ENCODE measurements at places on chromosomes 4 and X.

GRCh38 chrX:16978193-16978984, 31.9 kb downstream of the REPS2 start:
- DNase-seq = no peak

DNA sequence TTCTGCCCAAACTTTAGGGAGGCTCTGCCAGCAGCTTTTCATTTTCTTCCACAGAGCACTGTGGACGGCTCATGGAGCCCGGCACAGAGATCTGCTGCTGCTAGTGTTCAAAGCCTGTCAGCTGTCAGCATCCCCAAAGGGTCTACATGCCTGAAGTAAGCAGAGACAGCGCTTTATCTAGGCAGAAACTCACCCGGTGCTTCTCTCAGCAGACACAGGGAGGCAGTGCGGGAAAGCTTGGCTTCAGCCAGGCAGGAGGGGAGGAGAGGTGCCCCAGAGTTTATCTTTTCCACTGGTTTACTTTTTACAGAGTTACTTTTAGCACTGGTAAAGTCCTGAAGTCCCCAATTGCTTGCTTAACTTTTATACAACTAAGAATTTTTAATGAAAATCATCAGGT, 339.3 kb downstream of the NKX6-1 start:
- no peak for DNase-seq

DNA sequence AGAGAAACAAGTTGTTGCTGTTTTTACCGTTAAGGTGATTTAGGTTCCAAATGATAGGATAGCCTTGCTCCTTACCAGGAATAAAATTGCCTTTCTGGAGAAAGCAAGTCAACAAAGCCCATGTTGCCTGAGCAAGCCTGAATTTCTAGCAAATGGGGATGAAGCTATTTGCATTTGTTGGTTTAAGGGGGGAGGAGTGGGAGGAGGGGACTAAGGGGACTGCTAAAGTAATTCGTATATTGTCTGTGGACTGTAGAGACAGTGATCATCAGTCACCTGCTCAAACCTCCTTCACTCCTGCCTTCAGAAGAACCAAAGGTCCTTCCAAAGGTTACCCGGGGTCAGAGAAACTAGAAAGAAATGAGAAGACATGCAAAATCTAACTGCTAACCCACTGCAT, 65.8 kb downstream of the SCML2 start:
- DNase-seq = no peak

DNA sequence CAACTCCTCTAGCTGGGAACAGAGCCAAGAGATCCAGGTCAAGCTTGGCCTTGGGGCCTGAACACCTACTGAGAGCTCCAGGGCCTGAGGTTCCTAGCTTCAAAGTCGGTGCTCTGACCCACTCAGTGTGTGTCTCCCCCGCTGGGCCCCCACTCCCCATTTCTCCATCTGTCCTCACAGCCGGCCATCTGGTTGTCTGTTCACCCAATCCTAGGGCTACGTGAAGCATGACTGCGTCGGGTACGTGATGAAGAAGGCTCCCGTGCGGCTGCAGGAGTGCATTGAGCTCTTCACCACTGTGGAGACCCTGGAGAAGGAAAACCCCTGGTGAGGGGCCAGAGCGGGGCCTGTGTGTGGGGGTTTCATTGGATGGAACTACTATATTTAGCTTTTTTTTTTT, 12.3 kb downstream of the USP11 start:
- no peak for DNase-seq

DNA sequence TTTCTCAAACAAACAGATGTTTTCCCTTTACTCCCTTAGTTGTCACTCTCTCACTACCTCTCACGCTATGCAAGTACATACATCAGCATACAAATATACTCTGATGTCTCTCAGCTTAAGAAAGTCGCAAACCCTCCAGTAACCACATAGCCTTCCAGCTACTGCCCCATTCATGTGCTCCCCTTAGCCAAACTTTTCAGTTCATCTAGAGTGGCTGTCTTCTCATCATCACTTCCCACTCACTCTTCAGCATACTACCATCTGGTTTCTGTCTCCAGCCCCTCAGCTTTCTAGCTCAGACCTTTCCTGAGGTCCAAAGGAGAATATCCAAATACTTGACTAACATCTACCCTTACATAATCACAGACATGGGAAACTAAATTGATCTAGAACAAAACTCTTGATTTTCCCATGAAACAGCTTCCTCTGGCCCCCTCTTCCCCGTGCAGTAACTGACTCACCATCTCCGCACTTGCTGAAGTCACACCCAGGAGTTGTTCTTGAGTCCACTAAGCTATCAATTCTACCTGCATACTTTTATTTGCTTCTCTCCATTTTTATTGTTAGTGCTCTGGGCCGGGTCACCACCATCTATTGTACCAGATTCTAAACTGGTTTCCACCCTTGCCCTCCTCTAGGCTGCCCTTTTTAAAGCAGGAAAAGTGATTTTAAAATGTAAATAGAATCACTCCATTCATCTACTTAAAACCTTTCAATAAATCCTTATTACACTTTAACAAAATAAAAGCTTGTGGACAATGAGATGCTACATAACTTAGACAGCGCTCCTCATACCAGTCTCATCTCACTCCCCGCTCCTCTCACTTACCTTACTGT, 57.2 kb downstream of the CASP6 start:
- DNase-seq = no peak

- no peak for DNase-seq
Measured at GRCh38 chr4:184251670-184251980, 34.0 kb upstream of the ENPP6 start.

DNA sequence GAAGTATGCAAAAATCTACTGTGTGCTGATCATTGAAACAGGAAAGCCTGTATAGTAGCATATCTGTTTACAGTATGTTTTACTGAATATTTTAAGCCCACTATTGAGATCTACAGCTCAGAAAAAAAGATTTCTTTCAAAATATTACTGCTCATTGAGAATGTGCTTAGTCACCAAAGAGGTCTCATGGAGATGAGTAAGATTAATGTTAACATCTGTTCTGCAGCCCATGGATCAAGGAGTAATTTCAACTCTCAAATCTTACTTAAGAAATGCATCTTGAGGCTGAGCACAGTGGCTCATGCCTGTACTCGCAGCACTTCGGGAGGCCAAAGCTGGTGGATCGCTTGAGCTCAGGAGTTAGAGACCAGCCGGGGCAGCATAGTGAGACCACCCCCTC, 3.3 kb downstream of the RNF4 start:
- DNase-seq = peak; percentile 55

DNA sequence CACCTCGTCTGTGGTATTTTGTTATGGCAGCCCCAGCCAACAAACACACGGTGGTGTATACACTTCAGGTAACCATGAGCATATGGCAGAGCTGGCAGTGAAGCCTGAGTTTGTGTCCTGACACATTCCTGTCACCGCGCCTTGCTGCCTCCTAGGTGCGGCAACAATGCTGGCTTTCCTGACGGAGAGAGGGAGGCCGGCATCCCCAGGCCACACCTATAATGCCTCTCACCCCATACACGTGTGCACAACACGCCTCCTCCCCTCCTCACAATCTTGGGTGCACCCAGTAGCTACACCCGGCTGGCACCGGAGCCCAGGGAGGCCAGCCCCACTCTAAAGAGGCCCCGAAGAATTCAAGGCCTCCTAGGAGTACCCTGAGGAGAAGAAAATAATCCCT, 158.5 kb downstream of the NSUN7 start:
- DNase-seq = no peak

GRCh38 chr4:56139241-56139827, 190.6 kb downstream of the CEP135 start:
- DNase-seq = no peak

DNA sequence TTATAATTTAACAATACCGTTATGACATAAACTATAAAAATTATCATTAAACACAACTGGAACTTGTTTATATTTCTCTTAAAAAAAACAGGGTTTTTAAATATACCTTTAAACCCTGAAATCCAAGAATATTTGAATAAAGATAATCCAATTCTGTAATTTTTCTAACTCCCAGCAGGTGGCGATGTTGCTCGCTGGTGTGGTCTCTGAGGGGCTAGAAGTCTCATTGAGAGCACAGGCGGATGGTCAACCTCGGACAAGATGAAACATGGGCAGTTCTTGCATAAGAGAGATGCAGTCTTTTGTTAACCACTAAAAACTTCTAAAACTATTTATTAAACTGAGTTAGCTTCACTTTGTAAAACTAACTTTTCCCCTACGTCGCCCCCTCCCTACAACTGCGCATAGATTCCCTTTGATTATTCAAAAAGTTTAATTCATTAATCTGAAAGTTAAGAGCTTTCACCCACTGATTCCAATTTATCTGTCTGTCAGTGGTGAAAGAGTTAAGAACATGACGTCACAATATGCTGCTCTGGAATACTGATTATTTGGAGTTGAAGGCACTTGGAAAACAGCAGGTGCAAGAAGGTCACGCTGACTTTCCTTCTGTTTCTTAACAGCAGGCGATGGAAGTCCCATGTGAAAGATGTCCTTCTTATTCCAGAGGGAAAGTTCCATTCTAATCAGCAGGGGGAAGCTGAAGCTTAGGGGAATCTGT, 29.5 kb downstream of the DMP1 start:
- DNase-seq = peak; percentile 72

DNA sequence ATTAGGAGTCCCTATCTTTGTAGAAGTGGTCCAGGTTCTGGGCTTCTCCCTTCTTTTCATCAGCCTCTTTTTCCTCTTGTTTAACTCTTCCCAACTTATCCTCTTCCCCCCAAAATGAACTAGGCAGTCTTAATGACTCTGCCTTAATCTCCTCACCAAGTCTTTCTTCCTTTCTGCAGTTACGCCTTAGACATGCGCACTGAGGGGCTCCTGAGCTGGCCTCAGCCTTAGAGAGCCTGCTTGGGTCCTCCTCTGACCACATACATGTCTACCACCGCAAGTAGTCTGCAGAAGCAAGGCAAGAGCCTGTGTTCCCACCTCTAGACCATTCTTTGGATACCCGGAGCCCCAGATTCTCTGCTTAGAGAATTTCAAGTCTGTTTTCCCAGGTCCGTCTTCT, 199.9 kb downstream of the MGST2 start:
- no peak for DNase-seq

- DNase-seq = no peak
Measured at GRCh38 chr4:69239557-69240168, 25.1 kb upstream of the UGT2B11 start.

- DNase-seq = no peak
Measured at GRCh38 chr4:3563403-3563802, 31.2 kb upstream of the LRPAP1 start.

GRCh38 chr4:152875261-152875660, 60.9 kb upstream of the FHDC1 start:
- no peak for DNase-seq

DNA sequence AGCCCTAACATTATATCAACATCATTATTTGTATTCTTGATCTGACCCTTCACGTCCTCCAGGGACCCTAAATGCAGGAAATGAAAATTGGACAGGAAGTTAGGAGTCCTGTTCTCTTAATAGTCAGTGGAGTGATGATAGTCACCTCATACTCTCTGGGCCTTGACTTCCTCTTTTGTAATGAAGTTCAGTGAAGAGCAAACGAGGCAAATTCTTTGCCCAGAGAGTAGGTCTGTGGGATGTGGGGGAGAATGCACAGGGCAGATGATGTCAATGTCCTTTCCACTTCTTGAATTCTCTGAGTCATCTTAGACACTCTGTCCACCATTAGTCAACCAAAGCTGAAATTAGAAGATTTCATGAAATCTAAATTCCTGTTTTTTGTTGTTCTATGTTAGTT, 17.1 kb upstream of the GPRIN3 start:
- no peak for DNase-seq

GRCh38 chr4:71360844-71361243, 22.0 kb downstream of the SLC4A4 start:
- no peak for DNase-seq

DNA sequence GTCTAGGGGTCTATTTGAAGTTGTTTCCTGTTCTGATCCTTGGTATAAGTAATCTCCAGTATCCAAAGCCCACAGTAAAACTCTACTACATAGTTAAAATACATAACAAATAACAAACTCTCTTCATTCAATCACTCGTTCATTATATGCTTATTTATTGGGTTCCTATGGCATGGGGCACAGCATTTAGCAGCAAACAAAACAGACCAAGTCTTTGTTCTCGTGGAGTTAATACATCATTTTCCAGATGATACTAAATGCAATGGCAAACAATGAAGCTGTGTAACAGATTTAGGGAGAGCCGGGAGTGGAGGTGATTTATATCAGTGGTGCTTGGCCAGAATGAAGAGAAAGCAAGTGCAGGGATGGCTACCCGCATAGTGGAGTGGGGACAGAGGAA, 36.6 kb upstream of the SPARCL1 start:
- no peak for DNase-seq

GRCh38 chr4:4524364-4524763, 17.5 kb downstream of the STX18 start:
- peak; percentile 3 for DNase-seq

GRCh38 chr4:18134111-18134510, 112.6 kb upstream of the LCORL start:
- no peak for DNase-seq

GRCh38 chrX:41192880-41193279, 107.6 kb downstream of the USP9X start:
- DNase-seq = no peak

DNA sequence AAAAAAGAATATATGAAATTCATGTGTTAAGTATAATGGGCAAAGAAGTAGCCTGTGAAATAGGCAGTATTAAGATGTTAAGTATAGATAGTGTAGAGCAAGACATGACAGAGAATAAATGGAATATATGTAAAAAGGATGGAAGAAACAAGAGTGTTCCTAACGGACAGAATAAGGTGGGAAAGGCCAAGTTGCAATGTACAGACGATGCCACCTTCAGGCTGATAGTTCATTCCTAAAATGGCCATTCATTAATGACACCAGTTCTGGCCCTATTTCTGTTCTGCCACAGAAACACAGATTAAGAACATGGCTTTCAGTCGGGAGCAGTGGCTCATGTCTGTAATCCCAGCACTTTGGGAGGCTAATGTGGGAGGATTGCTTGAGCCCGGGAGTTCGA, 4.4 kb upstream of the FAM184B start:
- DNase-seq = no peak

GRCh38 chr4:137640156-137640837, 108.0 kb upstream of the PCDH18 start:
- no peak for DNase-seq

DNA sequence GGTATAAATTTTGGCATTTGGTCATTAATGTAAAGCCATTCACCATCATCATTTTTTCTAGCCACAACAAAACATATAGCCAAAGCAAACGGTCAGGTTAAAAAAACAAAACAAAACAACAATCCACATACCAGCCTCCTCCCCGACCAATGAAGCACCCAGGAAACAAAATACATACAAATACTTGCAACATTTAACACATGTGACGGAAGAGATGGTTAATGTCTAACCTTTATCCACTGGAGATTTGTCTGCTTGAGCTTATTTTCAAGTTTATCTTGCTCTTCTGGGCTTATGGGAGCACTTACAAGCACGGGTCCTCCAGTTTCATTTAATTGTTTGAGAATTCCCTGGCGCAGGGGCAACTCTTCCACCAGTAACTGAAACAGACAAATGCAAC, 857.5 kb upstream of the FTHL17 start:
- no peak for DNase-seq

- DNase-seq = no peak
Measured at GRCh38 chr4:16413814-16414555, 187.7 kb upstream of the TAPT1 start.

- DNase-seq = peak; percentile 18
Measured at GRCh38 chr4:24657768-24658617, 73.6 kb upstream of the DHX15 start.
